ENCODE measurements at places on chromosomes 7 and 10.
A peak's percentile ranks its signal among the peaks of the same experiment; 100 is the strongest.

DNA sequence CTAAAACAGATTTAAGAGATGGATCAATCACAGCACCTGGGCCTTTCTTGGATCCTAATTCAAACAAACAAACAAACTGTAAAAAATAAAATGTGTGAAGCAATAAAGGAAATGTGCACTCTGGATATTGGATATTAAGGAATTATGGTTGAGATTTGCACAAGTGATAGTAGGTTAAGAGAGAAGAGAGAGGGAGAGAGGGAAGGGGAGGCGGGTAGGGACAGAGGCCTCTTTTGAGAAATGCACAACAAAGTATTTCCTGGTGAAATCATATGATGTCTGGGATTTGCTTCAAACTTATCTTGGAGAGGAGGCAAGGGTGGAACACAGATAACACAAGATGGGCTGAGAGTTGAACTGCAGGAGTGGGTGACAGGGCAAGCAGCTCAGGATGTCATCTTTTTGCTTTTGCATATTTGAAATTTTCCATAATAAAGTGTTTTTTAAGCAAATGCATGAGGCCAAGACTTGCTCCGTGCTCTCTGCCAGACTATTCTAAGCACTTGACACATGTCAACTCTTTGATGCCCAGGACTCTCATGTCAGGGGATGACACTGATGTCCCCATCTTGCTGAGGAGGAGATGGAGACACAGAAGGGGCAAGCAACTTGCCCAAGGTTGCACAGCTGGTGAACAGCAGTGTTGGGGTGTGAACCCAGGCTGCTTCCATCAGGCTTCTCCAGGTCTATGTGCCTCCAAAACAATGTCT lies 9.1 kb upstream of the AEBP1 start:
- no peak for DNase-seq

DNA sequence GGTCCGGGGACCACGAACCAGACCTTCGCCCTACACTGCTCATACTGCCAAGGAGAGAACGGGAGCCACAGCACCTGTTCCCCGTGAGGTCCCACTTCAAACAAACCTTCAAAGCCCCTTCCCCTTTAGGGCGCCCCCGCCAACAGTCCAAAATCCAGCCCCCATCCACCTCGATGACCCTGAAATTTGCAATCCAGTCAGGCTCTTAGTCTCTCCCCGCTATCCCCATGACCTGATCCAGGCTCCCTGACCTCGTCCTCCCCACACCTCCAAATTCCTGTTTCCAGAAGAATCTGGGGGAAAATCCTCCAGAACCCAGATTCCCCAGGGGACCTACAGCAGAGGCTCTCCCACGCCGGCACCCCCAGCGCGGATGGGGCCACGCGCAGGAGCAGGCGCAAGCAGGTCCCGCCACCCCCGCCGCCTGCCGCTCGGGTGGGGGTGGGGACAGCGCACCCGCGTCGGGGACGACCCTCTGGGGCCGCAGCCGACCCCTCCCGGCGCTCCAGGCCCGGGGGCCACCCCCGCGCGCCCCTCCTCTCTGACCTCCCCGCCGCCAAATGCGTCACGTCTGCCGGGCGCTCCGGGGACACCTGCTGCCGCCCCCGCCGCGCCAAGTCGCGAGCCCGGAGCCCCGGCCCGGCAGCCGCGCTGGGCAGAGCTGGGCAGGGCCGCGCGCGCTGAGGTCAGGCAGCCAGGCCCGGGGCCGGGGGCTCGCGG lies 753 bp downstream of the CAMK2B start:
- DNase-seq: no peak

GRCh38 chr10:114306116-114306973 lies 67.3 kb downstream of the VWA2 start:
- peak; percentile 95 for DNase-seq

GRCh38 chr7:150965273-150965830 lies 12.8 kb downstream of the KCNH2 start:
- DNase-seq: no peak

- no peak for DNase-seq
Measured at GRCh38 chr7:94633687-94634086, 22.2 kb downstream of the SGCE start.

- no peak for DNase-seq
Measured at GRCh38 chr10:102683736-102684135, 30.5 kb downstream of the ARL3 start.

- no peak for DNase-seq
Measured at GRCh38 chr7:140611641-140612040, 29.0 kb downstream of the DENND2A start.

DNA sequence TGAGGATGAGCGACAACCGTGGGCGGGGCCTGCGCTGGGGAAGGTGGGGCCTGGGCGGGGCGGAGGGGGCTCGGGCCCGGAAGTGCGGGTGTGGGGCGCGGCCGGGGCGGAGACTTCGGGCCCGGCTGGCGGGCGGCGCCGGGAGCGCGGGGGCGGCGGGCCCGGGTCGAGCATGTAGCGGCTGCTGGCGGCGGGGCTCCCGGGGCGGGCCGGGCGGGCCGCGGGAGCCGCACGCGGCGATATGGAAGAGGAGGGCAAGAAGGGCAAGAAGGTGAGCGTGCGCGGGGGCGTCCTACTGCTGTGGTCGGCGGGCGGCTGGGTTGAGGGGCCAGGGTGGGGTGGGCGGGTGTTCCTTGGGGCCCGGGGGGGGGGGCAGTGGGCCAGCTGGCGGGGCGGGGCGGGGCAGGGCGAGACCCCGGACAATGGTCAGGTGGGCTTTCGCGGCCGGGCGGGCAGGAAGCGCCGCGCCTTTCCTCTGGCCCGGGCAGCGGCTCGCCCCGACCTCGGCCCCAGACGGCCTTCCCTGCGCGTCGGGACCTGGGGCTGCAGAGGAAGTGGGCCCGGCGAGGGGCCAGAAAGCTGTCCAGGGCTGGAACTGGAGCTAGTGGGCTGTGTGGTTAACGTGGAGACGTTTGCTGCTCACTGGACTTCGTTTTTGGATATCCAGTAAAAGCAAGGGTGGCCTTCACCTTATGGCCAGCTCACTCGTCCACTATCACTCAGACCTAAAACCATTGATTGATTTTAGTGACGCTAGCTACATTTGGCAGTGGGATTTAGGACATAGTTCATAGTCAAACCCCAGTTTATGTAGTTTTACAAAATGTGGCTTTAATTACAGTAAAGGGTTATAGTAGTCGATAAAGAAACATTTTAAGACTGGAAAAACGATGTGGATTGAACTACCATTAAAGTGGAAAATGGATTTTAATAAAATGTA lies at the start of gene CCM2:
Gene CCM2 (plus strand): TSS at position 109 of the 940 bp plus-strand sequence. CDS start 133 bp downstream, at position 242.
- peak; percentile 62 for DNase-seq

DNA sequence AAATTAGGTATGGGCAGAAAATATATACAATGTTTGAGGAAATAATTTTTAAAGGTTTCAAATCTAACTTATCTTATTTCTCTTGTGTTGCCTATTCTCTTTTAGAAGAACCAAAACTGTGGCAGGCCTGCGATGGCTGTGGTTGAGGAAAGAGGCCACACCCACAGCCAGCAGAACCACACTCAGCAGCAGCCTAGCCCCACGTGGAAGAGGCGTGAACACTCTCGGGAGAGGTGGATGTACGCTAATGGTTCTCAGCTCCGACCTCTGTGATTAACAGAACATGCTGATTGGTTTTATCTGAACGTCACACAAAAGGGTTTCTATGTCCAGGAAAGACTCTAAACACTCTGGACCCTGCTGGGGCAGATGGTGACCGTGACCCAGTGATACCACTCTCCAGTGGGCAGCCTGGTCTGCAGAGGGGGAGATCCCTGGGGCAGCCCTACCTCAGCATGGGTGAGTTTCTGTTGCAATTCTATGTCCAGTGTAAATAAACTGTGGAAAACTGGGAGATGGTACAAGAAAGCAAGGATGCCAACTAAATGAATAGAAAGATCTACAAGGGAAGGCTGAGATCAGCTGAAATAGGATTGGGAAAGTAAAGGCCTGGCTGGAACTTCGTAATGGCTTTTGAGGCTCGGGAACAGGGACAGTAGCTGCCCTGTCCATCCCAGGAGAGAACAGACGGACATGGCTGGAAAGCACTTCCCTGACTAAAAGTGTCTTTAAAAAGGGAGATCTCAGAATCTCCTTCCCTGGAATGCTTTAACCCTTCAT lies 26.6 kb downstream of the DIP2C start:
- no peak for DNase-seq

GRCh38 chr7:33128631-33128989 lies 754 bp upstream of the BBS9 start:
- DNase-seq: no peak

- DNase-seq: no peak
Measured at GRCh38 chr7:157096286-157097055, 42.3 kb upstream of the UBE3C start.

GRCh38 chr7:110187877-110188554 lies 902.9 kb upstream of the LRRN3 start:
- DNase-seq: no peak

GRCh38 chr10:25901199-25901598 lies 32.8 kb upstream of the MYO3A start:
- DNase-seq: no peak

- no peak for DNase-seq
Measured at GRCh38 chr10:96856317-96856716, 24.2 kb downstream of the LCOR start.

DNA sequence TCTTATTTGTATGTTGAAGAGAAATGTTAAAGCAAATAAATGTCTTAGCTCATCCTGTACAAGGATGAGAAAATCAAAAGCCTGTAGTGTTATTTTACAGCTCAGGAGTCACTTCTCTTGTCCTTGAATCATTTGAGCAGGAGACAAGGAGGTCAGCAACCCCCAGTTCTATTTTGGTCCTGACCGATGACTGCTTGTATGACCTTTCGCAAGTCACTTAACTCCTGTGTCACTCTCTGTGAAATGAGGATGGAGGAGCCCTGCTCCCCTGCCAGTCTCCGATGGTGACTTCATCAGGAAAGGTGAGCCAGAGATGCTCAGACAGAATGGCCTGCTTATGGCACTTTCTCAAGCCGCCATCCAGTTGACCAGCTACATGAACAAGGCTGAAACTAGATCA lies 101.0 kb downstream of the CELF2 start:
- no peak for DNase-seq

DNA sequence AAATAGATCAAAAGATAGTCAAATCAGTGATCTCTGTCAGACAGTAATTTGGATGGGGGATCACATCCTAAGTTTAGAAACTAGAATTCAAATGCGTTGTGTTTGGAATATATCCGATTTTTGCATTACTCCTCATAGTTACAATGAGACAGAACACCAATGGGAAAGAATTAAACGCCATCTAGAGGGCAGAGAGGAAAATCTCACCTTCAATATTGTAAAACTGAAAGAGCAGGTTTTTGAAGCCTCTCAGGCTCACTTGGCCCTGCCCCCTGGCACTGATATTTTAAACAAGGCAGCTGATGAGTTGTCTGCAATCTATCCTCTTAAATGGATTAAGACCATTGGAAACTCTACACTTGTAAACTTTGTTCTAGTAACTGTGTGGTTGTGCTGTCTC lies 17.7 kb downstream of the FRG2B start:
- DNase-seq: peak; percentile 16

- peak; percentile 95 for DNase-seq
Measured at GRCh38 chr7:130356121-130356875, 11.7 kb downstream of the CPA5 start.

DNA sequence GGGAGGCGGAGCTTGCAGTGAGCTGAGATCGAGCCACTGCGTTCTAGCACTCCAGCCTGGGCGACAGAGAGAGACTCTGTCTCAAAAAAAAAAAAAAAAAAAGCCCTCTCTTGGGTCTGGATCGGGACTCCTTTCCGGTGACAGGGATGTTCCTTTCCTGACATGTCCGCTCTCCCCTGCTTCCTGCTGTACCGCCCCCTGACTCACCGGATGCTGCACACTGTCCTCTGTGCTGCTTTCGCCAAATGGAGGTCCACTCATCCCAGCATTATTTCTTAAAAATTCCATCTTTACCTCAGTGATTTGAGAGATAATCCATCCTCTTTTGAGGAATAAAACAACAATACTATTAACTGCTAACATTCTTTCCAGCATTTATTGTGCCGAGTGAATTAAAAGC lies 113.8 kb upstream of the EEPD1 start:
- DNase-seq: no peak

DNA sequence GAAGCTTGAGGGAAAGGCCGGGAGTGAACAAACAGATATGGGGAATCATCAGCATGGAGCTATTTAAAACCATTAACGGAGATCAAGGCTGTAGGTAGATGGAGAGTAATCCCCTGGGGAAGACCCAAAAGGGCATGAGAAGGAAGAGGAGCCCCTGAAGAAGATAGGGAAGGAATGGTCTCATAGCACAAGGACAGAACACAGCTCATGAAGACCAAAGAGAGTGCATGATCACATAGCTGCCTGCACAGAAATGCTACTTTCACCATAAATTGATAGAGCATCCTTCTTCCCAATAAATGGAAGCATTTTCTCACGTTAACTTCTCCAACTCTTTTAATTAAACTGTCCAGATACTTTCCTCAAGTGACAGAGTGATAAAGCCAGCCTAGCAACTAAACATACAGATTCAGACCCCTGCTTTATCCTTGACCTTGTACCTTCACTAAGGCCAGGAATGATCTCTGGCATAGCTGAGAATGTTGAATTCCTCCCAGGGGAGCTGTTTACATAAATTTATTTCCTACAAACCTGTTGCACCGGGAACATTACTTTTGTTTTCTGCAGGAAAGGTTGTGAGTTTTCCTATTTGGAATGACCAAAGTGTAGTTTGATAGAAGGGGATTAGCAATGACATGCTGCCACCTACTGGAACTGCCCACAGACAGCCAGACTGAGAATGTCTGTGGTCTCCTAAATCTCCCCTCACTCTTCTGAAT lies 110.8 kb upstream of the LRGUK start:
- peak; percentile 36 for DNase-seq

DNA sequence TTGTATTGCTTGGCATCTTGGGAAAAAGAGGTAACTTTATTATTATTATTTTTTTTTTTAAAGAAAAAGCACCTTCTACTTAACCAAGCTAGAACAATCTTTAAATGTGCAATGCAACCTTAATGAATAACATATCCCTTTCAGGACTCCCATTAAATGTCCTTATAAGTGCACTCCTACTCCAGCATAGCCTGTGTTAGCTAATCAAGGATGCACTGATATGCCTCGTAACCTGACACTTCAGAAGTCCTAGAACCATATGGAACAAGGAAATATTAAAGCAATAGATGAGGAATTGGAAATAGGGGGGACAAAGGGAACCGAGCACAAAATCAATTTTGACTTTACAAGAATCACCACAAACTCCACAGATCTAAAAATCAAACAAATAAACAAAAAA lies 522.4 kb downstream of the PARD3 start:
- DNase-seq: no peak

DNA sequence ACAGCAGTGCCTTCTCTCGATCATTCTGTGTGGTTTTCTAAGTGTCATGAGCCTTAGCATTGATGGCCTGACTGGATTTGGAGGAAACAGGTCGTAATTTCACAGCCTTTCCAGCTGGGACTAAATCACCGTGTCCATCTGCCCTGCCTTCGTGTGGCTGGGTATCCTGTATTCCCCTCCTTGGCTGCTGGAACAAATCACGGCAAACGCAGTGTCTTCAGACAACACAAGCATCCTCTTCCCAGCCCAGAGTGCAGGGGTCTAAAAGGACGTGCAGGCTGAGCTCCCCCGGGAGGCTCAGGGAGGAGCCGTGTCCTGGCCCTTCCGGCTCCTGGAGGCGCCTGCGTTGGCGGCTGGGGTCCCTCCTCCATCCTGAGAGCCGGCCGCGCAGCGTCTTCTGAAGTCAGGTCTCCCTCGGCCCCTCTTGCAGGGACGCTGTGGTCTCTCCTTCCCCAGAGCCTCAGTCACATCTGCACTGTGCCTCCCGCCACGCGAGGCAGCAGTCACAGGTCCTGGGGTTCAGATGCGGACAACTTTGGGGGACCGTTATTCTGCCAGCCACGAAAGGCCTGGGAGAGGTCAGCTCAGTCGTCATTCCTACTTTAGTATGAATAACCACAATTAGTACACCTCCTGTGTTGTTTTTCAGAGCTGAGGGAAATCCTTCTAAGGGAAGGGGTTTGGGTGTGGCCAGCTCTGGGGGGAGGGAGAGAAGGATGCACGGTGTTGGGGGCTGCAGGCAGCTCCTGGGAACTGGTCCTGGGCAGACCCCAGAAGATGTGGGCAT lies 41.1 kb downstream of the FAM20C start:
- DNase-seq: no peak

Measured in SW480 (cell line).